ENCODE measurements at places on chromosomes 2 and 18.

GRCh38 chr2:38492042-38492615 lies 110.6 kb downstream of the HNRNPLL start:
- DNase-seq: no peak

GRCh38 chr2:103880081-103880834 lies 973.7 kb upstream of the POU3F3 start:
- DNase-seq: no peak

DNA sequence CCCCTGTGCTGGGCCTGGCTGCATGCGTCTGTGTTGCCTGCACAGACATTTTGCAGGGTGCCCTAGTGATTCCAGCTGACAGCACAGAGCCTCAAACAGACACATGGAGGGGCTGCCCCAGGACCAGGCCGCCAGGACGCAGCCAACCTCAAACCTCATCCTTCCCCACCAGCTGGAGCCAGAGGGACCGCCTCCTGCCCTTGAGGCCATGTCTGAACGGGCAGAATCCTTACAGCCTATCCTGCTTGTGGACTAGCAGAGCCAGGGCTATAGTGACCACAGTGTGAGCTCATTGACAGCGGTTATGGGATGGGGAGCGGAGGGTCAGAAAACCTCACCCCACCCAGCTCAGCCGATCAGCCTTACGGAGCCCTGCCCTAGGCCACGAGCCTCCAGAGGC lies 22.4 kb downstream of the ODC1 start:
- no peak for DNase-seq

DNA sequence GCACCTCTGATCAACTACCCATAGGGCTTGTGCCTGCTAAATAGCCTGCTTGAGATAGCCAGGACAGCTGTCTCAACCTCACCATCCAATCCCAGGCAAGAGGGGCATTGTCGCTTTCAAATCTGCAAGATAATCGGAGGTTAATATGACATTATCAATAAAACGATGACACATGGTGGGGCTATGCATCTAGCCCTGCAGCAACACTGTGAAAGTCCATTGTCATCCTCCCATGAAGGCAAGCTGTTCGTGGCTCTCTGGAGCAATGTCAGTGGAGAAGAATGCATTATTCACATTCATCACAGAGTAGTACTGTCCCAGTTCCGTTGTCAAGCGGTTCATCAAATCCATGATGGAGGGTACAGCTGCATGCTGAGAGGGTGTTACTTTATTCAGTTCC lies 18.9 kb upstream of the KLHL23 start:
- DNase-seq: no peak

DNA sequence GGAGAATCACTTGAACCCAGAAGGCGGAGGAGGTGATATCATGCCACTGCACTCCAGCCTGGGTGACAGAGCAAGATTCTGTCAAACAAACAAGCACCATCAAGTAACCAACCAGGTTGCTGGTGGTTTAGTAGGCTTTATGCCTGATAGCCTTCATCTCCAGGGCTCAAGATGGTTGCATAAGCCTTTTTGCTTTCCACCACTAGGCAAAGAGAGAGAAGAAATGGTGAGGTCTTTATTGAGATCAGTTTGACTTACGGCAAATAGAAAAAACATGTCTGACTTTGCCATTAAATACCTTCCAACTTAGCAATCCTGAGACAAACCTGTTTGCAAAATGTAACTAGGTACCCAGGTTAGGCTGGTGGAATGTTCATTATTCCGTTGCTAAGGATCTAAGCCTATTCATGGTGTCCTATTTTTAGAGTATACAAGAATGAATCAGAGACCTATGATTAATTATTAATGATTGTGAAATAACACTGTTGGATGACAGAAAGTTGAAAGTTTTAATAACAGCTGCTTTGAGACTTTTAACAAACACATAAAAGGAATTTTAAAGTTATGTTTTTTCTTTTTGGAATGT lies 53.5 kb upstream of the SLC38A11 start:
- no peak for DNase-seq

- no peak for DNase-seq
These were observed 25.5 kb upstream of the STAT4 start for GRCh38 chr2:191176305-191176704.

DNA sequence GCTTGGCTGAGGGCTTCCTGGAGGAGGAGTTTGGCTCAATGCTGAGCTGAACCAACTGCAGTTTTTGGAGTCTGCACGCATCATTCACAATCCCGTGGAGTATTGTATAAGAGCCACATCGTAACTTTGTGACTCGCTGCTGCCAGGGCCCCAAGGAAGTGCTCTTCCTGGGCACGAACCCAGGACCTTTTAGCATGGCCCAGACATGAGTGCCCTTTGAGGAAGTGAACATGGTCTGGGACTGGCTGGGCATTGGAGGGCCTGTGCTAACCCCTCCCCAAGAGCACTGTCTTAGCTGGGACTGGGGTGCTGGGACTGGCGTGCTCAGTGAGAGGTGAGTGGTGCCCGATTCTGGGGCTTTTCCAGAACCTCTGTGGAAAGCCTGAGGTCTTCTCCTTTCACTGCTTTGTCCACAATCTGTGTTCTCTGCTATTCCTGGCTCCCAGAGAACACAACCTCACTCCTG lies 88.6 kb downstream of the LIPG start:
- no peak for DNase-seq

GRCh38 chr2:169397697-169398096 lies 35.4 kb upstream of the LRP2 start:
- DNase-seq: no peak

DNA sequence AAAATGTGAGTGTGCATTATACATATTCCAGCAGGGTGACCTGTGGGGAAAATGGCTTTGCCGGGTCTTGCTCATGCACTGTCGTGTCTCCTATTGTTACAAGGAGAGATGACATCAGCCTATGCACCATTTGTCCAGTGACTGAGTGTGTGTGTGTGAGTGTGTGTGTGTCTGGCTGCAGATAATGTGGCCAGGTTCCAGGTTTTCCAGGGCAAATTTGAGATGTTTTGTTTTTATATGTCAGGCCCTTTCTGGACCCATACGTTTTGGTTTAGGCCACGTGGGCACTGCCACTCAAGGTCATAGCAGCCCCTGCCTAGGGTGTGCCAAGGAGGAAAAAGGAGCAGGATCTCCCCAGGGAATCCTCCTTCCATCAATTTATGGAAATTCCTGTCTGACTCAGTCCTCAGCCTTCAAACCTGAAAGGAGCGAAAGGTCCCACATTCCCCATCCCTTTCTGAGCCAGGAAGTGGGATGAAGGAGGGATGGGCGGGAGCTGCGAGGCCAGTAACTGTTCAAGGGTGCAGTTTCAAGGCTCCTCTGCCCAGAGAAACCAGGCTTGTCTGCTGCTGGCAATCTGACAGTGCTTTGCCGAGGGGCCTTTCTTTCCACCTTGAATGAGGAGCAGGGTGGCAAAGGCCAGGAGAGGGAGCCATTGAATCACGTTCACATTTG lies 93.0 kb upstream of the SMAD2 start:
- no peak for DNase-seq

- no peak for DNase-seq
These were observed 18.5 kb upstream of the CCNT2 start for GRCh38 chr2:134900151-134900550.

- DNase-seq: no peak
These were observed 4.7 kb downstream of the SNORC start for GRCh38 chr2:232874677-232875223.

DNA sequence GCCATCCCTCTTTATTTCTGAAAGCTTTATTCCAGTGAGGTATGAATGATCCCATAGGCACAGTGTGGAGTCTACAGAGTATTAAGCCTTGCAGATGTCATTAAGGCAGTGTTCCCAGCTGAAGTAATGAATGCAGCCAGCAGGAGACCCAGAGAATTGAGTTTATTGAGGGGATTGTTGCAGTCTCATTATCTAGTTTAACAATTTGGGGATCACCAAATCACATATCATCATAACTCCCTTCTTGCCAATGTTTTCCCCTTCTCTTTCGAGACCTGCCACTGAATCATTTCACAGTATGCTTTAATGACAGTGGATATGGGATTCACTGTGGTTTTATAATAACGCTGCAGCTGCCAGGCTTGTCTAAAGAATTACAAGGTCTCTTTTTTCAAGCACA lies 249.3 kb upstream of the FSHR start:
- DNase-seq: no peak

GRCh38 chr18:13416208-13416607 lies 197.6 kb downstream of the LDLRAD4 start:
- DNase-seq: no peak

DNA sequence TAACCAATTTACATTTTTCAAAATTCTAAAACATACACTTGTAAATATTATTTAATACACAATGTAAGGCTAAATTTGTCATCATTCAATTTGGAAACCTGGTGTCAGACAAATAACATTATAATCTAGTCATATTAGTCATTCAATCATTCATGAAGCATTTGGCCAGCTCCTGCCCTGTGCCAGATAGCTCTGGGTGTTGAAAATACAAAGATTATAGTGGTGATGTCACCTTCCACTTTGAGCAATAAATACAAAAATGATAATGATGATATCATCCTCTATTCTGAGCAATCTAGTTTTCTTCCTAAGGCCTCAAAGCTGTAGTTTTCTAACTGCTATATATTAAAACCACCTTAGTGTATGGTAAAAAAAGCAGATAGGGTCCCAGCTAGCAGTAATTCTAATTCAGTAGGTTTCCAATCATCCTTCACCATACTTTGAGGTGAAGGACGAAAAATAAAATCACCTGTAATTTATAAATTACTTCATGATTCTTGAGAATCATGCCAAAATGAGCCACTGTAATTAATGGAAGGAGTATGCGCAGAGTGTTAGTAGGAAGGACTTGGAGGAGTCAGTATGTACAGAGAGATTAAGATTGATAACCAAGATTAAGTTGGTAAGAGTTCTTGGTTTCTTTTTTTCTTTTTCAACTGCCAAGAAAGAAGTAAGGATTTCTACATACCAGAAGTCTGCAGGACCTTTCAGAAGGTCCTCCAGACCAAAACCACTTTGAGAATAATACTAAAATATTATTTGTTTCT lies 23.2 kb downstream of the MEMO1 start:
- no peak for DNase-seq

GRCh38 chr2:160471950-160472349 lies 21.7 kb downstream of the RBMS1 start:
- DNase-seq: no peak

GRCh38 chr18:74868461-74868860 lies 270.8 kb downstream of the ZNF407 start:
- no peak for DNase-seq

DNA sequence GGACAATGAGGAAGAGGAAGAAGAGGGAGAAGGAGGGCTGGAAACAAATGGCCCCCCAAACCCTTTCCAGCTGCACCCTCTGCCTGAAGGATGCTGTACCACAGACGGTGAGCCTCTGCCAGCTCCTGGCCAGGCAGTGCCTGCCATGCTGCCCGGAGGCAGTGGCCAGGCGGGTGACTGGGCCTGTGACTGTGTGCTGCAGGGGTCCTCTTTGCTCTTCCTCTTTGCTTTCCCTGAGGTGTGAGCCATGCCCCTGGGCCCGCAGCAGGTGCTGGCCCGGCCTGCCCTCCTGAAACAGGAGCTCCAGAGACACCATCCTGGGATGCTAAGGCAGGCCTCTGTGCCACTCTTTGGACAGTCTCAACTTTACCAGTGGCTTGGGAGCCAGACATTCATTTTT lies 28.6 kb downstream of the GREB1 start:
- no peak for DNase-seq

DNA sequence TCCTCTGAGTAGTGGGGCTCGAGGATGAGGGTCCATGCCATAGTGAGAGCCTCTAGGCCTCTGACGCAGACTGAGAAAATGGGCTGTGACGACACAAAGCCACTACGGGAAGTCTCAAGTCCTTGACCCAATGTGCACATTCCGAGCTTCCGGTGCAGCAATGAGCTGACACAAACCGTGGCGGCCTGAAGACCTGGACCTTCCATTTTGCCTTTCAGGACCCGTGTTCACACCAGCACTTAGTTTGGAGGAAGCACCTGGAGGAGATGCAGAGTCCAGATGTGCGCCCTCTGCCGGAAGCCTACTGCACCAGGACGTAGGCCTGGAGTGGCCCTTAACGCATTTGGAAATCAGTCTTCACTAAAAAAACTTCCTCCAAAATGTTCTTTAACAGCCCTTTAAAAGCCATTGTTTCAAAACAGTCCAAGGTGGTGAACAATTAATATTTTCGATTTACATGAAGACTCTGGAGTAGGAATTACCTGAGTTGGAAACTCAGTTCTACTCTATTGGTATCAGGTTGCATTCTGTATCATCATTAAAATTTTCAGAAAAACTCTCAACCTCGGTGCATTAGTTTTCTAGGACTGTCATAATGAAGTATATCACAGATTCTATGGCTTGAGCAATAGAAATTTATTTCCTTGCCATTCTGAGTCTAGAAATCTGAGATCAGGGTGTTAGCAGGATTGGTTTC lies 33.9 kb downstream of the BMP10 start:
- DNase-seq: peak; percentile 58

GRCh38 chr2:62304429-62305417 lies 108.8 kb downstream of the B3GNT2 start:
- peak; percentile 54 for DNase-seq

Measured in stimulated activated CD4-positive, alpha-beta T cell treated with anti-CD3 and anti-CD28 coated beads, TNF-alpha, amount 100 ng/mL, for 24 hours (primary cell).